ENCODE measurements at places on chromosomes 6 and 20.

- no peak for DNase-seq
These were observed 178.2 kb downstream of the HDGFL1 start for GRCh38 chr6:22747571-22747970.

GRCh38 chr20:38722683-38723016 is 1.6 kb upstream of the SLC32A1 start:
- no peak for DNase-seq

DNA sequence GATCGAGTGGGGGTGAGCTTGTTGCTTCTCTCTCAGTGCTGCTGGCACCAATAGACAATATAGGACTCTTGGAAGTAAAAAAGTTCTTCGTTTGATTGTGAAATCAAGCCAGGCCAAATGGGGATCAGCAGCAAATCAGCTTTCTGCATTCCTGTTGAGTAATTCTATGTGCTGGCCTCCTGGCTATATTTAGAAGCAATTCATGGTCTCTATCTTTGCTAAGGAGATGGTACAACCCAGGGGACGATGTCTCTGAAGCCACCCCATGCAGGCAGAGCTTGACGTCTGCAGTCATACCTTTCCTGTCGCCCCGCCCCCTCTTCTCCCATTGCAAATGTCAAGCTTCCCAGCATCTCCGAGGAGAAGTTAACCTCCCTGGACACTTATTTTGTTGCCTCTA is 199.1 kb downstream of the SCP2D1 start:
- no peak for DNase-seq

DNA sequence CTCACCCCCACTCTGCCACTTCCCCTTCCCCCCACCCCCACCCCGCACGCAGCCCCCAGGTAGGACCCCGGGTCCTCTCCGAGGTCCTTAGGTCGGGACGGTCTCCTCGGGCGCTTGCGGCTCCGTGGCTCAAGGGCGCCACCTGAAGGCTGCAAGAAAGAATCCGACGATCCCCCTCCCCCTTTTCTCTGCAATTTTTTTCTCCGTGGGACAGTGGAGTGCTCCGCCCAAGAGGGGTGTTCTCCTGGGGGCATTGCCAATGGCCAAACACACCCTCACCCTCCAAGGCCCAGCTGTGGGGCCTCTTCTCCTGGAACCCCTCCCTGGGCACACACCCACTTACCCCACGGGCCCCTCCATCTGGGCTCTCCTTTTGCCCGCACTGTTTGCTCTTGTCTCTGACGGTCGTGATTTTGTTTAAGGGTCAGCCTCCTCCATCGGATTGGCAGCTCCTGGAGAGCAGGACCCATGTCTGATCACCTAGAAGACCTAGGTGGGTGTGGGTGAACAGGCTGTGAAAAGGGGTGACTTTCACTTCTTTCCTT is 1.1 kb upstream of the TMEM74B start:
- peak; percentile 11 for DNase-seq

DNA sequence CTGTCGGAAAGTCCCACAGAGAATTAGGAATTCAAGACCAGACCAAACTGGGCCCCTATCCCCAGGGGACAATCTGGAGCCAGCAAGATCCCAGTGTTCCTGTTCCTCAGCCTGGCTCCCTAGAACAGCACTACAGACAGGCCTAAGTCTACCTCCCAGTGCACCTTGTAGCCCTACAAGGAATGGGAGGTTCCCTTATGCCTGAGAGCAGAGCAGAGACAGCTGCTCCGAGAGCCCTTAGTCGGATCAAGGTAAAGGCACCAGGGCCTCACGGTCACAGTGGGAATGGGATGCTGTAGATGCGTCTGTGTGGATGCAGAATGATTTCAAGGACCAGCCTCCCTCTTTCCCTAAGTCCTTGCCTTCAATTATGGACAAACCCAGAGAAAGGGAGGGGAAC is 204.5 kb upstream of the STXBP5 start:
- no peak for DNase-seq

- no peak for DNase-seq
These were observed 57.3 kb upstream of the SLC35B3 start for GRCh38 chr6:8492536-8493133.

- DNase-seq, result no peak
These were observed 156.3 kb downstream of the FNDC1 start for GRCh38 chr6:159325476-159325875.

DNA sequence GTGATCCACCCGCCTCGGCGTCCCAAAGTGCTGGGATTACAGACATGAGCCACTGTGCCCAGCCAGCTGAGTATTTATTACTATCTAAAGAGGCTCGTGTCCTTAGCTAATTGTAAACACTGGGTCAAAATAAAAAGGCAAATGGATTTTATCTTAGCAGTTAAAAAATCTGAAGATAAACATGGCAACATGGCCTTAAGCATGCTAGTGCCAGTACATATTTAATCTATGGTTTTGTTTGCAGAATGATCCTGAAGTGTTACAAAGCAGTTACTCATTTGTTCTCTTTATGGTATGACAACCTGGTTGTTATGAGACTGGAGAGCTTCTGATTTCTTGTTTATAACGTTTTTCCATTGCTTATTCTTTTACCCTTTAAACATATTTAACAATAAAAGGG is 3.9 kb upstream of the KIAA0408 start:
- no peak for DNase-seq

DNA sequence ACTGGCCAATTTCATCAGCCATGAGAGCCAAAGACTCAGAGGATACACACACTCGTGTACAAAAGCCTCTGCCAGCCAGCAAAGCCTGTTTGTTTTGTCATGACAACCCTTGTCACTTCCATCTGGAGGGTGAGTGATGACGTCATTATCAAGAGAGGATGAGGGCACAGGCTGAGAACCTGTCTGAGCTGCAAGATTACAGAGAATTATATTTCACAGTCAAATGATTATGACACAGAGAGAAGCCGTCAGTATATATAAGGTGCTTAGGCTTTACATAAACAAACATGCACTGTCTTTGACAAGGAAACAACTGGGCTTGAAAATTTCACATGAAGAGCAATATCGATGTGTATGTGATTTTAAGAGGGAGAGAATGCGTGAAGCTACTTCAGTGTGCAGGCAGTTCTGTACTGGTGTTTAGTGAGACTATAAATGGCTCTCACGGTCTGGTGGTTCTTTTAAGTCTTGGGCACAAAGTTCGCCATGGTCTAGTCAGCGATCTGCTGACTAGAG is 36.5 kb upstream of the BCLAF1 start:
- DNase-seq, result no peak

DNA sequence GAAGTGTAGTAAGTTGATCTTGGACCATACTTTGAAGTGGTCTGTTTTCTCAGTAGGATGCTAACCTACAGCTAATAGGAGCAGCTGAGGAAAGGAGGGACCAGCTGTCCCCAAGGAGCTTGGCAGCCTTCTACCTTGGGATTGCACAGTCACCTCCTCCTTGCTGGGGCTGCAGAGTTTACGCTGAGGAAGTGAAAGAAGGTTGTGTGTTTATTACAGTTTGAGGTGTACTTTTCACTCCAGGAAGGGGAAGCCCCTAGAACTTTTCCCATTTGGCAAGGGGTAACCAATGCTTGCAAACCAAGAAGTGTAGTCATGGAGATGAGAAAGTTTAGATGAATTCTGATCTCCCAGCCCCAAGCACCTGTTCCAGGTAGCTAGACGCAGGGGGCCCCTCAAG is 58.8 kb downstream of the BMP6 start:
- no peak for DNase-seq

DNA sequence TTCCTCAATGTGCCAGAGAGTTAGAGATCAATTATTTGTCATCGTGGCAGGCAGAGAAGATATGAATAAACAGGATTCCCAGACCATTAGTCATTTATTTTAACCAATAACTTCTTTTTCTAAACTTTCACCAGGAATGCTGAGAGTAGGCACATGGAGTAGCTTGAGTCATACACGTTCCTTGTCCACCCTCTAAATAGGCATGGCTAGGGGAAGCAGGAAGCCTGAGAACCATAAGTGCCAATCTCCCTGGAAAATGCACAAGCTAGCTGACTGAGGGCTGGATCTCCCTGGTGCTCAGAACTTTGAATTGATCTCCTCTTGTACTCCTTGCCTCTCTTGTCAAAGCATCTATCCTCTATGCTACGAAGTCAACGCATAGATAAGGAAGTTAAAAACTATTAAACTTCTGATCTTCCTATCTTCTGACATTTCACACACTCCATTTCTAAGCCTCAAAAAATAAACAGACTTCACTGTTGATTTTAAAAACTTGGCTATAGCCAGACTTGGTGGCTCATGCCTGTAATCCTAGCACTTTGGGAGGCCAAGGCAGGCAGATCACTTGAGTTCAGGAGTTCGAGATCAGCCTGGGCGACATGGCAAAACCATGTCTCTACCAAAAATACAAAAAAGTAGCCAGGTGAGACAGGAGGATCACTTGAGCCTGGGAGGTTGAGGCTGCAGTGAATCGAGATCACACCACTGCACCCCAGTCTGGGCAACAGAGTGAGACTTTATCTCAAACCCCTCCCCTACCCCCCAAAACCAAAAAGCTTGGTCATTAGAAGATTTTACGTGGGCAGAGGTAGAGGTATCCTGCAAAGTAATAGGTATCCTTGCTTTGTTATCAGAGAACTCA is 11.8 kb downstream of the ADTRP start:
- DNase-seq, result no peak

- no peak for DNase-seq
These were observed 29.7 kb downstream of the CHMP4B start for GRCh38 chr20:33840759-33841435.

DNA sequence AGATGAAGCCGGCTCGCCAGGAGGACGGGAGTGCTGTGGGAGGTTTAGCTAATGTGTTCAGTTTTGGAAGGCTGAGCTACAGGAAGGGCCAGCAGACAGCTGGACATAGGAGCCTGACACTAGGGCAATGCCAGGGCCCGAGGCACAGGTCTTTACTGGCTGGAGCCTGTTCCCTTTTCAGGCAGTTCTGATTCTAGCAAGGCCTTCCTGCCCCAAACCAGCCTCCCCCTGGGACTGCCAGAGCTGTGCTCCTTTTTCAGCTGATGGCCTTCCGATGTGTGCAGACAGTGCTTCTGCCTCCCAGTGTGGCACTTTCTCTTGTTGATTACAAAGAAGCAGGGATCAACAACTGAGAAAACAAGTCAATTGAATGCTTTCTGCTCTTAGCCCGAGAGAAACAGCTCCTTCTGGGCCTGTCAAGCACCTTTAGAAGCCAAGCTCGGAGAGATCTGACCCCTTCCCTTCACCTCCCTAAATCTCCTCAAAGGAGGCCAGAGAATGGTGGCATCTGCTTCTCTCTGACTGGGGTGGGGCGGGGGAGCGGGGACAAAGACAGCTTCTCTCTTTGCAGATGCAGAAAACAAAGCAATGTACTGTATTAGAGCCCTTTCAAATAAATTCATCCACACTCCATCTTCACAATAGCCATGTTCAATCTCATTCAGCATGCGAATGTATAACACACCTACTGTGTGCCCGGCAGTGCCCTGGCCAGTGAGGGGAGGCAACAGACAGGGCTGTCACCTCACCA is 63.2 kb downstream of the RAB44 start:
- no peak for DNase-seq

DNA sequence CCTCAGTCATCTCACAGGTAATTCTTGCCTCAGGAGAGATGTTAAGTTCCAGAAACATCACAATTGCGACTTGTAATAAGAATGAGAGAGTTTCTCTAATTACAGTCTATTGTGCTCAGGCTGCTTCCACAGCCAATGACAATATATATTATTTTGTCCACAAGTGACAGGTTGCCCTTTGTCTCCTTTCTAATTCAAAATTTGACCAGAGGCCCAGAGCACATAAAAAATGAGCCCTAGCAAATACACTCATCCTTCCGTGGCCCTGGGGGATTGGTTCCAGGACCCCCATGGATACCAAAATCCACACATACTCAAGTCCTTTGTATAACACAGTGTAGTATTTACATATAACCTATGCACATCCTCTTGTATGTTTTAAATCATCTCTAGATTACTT is 88.1 kb upstream of the TMEM170B start:
- no peak for DNase-seq

GRCh38 chr6:153787341-153787606 is 251.8 kb upstream of the OPRM1 start:
- DNase-seq, result no peak

DNA sequence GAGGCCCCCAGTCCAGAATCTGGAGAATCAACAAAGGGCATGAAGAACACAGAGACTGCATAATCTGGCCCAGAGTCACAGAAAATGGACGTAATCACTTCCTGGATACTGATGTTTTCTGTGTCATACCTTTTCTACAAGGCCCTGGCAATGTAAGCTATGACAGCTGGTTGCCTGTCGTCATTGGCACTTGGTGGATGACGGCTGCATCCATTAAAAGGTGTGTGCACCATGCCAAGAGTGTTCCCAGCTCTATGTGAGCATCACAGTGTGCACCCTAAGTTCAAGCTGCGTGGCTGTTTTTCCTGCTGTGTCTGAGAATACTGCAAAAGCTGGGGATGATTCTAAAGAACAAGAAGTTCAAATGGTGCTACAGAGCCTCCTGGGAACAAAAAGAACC is 275.2 kb upstream of the CNR1 start:
- DNase-seq, result no peak

DNA sequence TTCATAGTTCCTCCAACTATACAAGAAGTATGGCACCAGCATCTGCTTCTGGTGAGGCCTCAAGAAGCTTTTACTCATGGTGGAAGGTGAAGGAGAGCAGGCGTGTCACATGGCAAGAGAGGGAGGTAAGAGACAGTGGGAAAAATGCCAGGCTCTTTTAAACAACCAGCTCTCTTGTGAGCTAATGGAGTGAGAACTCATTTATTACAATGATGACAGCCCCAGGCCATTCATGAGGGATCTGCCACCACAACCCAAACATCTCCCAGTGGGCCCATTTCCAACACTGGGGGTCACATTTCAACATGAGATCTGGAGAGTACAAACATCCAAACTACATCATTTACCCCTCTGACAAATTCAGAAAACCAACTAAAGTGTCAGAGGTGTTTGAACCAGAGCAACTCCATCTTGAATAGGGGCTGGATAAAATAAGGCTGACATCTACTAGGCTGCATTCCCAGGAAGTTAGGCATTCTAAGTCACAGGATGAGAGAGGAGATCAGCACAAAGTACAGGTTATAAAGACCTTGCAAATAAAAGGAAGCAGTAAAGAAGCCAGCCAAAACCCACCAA is 2.2 kb upstream of the UBD start:
- DNase-seq, result no peak

DNA sequence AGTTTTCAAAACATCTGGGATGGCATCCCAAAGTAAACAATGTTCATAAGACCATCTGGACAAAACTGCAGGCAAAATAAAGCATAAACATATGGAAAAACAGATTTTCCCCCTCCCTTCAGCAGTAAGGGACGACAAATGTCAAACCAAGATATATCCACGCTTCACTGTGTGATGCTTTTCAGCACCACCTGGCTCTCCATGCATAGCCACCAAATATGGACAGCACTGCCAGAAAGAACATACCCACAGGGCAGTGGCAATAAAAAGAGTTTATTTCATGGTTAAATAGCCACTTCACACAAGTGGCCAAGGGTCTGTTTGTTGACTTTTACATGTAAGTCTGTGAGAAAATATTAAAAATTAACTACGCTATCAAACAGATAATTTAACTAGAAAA is 23.1 kb downstream of the USP45 start:
- DNase-seq, result no peak

GRCh38 chr6:105179244-105180065 is at the start of gene POPDC3:
Gene POPDC3 (minus strand): TSS chr6:105180014. CDS start chr6:105161909, 18,105 bp downstream.
- DNase-seq, result no peak
